Calu3 (cell line): ENCODE measurements at places on chromosomes 2 and 18.

DNA sequence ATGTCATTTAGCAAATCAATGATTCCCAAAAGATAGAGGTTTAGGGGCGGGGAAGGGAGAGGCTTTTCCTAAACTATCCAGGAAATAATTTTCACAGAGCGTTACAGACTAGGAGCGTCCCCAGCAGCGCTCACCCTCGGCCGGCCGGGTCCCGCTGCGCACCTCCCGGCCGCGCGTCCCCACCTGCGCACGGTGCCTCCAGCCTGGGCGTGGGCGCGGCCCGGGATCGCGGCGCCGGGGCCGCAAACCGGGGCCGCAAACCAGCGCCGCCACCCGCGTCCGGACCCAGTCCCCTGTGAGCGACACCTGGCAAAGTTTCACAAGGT is 684 bp upstream of the ZCCHC2 start:
- DNase-seq, result no peak

- DNase-seq, result no peak
These were observed 188.6 kb upstream of the FN1 start for GRCh38 chr2:215624423-215624829.

DNA sequence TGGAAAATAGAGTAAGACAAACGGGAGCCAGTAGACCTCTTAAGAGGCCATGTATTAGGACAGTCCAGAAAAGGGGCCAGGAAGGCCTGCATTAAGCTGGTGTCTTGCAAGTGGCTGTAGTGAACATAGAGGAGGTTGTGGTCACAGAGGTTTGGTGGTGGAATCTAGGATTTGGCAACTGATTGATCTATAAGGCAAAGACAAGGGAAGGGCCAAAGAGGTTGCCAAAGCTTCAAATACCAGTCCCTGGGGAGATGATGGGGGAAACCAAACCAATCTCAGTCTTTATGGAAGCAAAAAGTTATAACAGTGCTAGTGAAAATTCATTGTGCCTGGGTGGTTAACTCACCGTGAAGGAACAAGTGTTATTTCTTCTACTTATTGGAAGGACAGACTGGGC is 28.7 kb upstream of the RTN4 start:
- DNase-seq, result no peak

DNA sequence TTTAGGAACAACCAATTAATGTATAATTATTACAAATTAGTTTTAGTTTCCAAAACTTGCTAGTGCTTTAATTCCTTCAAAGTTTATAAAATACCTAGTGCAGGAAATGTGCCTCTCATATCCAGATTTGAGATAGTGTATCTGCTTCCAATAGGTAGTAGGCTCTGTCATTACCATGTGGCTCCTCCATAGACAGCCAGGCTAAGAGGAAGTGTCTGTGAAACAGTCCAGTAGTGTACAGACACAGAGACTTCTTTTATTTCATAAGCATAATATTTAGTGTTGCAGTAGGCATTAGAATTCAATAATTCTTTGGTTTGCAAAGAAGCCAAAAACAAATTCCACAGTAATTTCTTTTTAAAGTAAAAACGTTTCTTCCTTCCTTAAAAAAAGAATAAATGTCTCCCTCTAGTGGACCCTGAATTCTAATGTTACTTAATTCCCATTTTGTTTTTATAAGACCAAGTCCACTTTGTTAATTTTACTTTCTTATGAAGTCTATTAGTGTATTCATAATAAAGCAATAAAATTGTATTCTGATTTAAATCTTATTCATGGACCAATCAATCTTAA is 101.2 kb downstream of the NEB start:
- DNase-seq, result no peak

- DNase-seq, result no peak
These were observed at the start of gene PAX3 for GRCh38 chr2:222298311-222299150. Gene PAX3, minus strand, starts transcription at chr2:222298998. Its CDS starts 383 bp downstream, at chr2:222298615.

DNA sequence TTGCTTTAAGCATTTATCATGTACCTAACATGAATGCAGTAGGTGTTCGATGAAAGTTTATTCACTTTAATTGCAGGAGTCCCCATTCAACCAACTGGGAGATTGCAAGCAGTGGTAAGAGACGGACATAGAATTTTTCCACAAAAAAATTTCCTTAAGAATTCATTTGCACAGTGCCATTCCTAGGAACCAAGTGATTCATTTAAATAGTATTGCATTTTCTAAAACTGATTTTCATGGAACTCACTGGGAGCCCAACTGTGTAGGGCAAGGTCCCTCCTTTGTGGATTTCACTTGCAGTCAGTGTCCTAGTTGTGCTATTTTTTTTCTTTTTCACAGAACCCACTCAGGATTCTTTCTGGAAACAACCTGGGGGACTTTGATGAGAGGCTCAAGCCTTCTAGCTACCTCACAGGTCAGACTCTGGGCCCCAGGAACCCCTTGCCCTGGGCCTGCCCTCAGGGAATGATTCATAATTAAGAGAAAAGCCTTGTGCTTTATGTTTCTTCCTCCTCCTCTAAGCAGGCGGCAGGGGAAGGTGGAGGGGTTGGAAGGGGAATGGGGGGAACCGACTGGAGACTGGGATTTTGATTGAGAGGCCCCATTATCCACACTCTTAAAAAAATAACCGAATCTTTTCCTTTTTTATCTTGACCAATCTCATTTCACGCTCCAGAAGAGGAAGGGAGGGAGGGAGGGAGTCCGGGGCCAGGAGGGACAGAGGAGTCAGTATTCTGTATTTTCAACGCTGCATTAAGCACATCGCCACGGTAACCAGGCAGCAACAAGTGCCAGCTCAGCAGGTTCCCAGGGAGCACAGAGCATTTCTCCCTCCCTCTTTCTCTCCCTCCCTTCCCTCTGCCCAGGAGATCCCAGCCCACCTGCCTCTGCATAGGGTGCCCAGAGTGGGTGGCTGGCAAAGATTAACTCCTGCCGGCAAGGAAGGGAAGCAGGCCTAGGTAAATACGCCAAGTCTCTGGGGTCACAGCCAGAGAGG is 51.8 kb downstream of the PSD4 start:
- DNase-seq, result no peak

DNA sequence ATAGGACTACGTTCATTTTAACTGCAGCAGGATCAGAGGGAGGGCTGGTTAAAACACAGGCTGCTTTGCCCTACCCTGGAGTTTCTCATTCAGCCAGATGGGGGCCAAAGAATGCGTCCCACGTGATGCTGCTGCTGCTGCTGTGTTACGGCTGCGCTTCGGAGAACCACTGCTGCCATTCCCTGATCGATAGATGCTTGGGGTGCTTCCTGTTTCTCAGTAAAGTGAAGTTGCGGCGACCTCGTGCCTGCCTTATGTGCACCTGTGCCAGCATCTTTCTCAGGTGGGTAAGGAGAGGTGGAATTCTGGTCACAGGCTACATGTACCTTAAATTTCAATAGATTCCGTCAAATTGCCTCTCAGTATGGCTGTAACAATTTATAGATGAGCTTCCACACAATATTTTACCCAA is 24.7 kb upstream of the TOGARAM2 start:
- no peak for DNase-seq

GRCh38 chr18:3889803-3890202 is 439.8 kb downstream of the TGIF1 start:
- no peak for DNase-seq

- DNase-seq, result no peak
These were observed 31.4 kb downstream of the QPCT start for GRCh38 chr2:37375741-37376288.

GRCh38 chr18:41706301-41706700 is 248.7 kb upstream of the PIK3C3 start:
- no peak for DNase-seq

- no peak for DNase-seq
These were observed 76.1 kb downstream of the SMIM21 start for GRCh38 chr18:75351409-75351808.
